Astrocyte (in vitro differentiated cells and primary cell): ENCODE measurements at places on chromosomes 16 and 17.

GRCh38 chr17:10792151-10792550 is 11.7 kb downstream of the TMEM238L start:
- DNase-seq, result no peak
- H3K36me3 ChIP-seq, result no peaks in the 10 kb centered on the region
- H3K4me1 ChIP-seq, result no peaks in the 10 kb centered on the region
- no peak overlapping the region for H3K27ac ChIP-seq
- H3K27me3 ChIP-seq, result no peaks in the 10 kb centered on the region

GRCh38 chr16:5504064-5504781 is 406.6 kb upstream of the EEF2KMT start:
- no peaks in the 10 kb centered on the region for H3K4me1 ChIP-seq
- H3K4me3 ChIP-seq, result no peak overlapping the region
- no peak overlapping the region for H3K27ac ChIP-seq
- no peaks in the 10 kb centered on the region for H3K27me3 ChIP-seq

DNA sequence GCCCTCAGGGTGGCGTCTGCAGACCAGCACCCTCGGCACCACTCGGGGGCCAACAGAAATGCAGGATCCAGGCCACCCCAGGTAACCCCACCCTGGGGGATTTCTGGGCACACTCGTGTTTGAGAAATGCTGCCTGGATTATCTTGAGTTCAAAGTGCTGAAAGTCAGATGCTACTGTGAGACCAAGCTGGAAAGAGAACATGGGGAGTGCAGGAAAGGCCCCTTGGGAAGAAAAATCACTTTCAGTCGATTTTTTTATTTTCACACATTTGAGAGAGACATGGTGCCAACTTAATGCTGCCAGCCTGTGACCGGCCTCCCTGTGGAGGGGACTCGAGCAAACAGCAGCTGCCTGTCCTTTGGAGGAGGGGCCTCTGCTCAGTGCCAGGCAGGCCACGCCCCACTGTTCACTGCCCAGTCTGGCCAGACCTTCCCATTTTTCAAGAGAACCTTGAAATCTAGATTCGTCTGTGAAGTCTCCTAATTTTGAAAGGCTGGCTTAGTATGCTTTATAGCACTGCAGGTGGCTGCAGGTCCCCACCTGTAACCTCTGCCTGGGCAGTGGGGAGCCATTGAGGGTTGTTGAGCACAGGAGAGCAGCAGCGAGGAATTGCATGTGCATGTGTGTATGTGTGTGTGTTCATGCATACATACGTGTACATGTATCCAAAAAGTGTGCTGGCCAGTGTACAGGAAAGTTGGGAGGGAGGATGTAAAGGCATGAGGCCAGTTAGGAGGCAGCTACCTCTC is 70.7 kb upstream of the PLCG2 start:
- H3K27ac ChIP-seq, result no peak overlapping the region
- peaks cover 35% of the 10 kb centered on the region for H3K4me1 ChIP-seq
- no peak for DNase-seq
- no peaks in the 10 kb centered on the region for H3K36me3 ChIP-seq

DNA sequence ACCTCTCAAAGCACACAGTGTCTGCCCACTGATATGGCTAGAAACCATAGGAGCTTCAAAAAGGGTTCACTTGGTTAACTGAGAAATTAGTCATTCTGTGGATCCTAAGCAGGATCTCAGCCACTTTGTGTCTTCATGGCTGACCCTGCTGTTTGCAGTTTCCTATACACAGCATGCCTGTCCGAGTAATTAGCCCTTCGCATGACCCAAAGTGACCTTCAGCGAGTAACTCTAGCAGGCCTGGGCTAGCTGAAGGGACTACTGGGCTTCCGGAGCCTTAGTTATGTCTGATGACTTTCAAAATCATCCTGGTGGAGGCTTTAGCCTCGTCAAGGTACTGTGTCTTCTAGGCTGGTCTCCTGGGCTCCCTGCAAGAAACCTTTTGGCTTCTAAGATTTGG is 28.9 kb upstream of the FBXW10B start:
- DNase-seq, result no peak
- H3K27me3 ChIP-seq, result no peaks in the 10 kb centered on the region
- H3K36me3 ChIP-seq, result no peaks in the 10 kb centered on the region

DNA sequence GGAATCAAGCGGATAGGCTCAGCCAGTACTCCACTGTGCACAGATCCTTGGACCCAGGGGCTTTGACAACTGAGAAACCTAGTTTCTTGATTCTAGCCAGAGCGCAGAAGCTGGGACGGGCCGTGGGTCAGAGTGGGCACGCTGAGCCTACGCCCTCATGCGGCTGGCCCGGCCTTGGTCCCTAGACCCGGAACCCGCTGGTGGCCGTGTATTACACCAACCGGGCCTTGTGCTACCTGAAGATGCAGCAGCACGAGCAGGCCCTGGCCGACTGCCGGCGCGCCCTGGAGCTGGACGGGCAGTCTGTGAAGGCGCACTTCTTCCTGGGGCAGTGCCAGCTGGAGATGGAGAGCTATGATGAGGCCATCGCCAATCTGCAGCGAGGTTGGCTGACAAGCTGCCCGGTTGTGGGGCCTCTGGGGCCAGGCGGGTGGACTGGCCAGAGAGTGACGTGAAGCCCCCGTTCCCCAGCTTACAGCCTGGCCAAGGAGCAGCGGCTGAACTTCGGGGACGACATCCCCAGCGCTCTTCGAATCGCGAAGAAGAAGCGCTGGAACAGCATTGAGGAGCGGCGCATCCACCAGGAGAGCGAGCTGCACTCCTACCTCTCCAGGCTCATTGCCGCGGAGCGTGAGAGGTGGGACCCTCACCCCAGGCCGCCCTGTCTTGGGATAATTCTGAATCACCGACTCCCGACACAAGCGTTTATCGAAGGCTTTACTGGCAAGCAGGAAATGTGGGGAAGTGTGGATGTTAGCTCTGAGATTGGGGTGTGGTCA is 946 bp downstream of the STUB1 start:
- H3K27me3 ChIP-seq, result no peaks in the 10 kb centered on the region
- peak overlapping the region; percentile 78 for H3K4me3 ChIP-seq
- H3K36me3 ChIP-seq, result peaks cover 3% of the 10 kb centered on the region

DNA sequence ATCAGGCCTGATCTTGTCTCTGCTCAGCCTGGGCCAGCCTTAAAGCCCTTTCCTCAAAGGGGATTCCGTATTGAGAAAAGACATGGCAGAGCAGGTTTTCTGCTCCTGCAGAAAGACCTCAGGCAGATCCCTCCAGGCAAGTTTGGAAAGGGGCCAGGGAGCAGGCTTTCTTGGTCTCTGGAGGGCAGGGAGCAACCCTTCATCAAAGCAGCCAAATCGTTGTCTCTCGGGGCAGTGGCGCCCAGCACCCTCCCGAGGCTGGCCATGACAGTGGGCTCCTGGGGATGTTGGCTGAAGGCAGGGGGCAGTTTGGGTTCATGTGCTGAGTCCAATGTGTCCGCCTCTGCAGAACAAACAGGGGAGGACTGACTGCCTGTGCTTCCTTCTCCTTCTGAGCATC is 168.4 kb upstream of the WSCD1 start:
- H3K27me3 ChIP-seq, result no peaks in the 10 kb centered on the region
- no peak for DNase-seq
- no peaks in the 10 kb centered on the region for H3K4me1 ChIP-seq

- H3K4me3 ChIP-seq, result peak overlapping the region; percentile 48
- no peaks in the 10 kb centered on the region for H3K27me3 ChIP-seq
- H3K4me1 ChIP-seq, result peaks cover 47% of the 10 kb centered on the region
- DNase-seq, result peak; percentile 80
- peak overlapping the region; percentile 14 for H3K27ac ChIP-seq
- H3K36me3 ChIP-seq, result no peaks in the 10 kb centered on the region
Observed at GRCh38 chr16:89917773-89918452, 749 bp upstream of the MC1R start.

- H3K36me3 ChIP-seq, result peaks cover 32% of the 10 kb centered on the region
- DNase-seq, result no peak
- H3K27me3 ChIP-seq, result no peaks in the 10 kb centered on the region
- no peak overlapping the region for H3K4me3 ChIP-seq
Observed at GRCh38 chr16:87834005-87834667, 35.2 kb downstream of the SLC7A5 start.

DNA sequence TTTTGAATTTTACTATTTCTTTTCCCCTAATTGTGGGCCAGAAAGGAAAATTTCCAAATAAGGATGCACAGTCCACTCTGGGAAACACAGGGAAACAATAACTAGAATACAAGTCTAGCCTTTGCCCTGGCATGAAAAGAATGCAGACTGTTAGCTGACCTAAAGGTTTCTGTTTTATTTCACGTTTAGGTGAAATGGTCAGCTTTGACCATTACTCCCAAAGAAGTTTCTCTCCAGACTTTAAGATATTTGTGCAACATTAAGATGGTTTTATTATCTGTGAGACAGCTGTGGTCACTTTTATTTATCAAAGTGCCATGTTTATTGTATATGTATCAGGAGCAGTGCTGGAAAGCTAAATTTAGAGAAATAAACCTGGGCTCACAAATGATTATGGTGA is 163.9 kb downstream of the SPECC1 start:
- H3K27ac ChIP-seq, result peak overlapping the region; percentile 5
- H3K27me3 ChIP-seq, result no peaks in the 10 kb centered on the region
- H3K36me3 ChIP-seq, result no peaks in the 10 kb centered on the region
- no peak overlapping the region for H3K4me3 ChIP-seq
- peaks cover 34% of the 10 kb centered on the region for H3K4me1 ChIP-seq

GRCh38 chr16:23712976-23713375 is at the start of gene ERN2:
Gene ERN2 (minus strand): TSS chr16:23713222. CDS start chr16:23713187, 35 bp downstream.
- no peaks in the 10 kb centered on the region for H3K36me3 ChIP-seq
- DNase-seq, result no peak
- H3K4me3 ChIP-seq, result no peak within 1 kb of the TSS
- H3K27ac ChIP-seq, result no peak within 1 kb of the TSS

DNA sequence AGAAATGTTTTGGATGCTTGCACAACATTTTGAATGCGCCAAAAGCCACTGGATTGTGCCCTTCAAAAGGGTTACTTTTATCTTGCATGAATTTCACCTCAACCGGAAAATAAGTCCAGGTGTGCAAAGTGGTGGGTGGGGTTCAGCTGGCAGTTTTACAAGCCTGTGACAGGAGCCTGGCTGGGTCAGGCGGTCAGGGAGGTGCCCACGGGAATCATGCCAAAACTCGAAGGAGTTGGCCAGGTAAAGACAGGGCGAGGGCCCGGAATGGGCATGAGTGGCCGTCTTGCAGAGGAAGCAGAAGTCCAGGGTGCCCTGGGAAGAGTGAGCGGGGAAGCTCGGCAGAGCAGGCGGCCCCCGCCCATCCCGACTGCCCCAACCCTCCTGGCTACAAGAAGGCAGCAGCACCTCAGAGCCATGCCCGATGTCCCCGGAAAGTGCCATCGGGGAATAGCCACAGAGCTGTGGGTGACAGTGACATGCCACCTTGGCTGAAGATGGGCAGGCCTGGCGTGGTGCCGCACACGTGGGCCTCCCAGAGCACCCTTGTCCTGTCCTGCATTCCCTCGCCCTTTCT is 19.1 kb upstream of the CACNG1 start:
- no peak for DNase-seq
- no peak overlapping the region for H3K27ac ChIP-seq

GRCh38 chr17:2789700-2790099 is 6.5 kb upstream of the RAP1GAP2 start:
- no peak for DNase-seq
- peaks cover 5% of the 10 kb centered on the region for H3K27me3 ChIP-seq
- no peak overlapping the region for H3K4me3 ChIP-seq
- H3K36me3 ChIP-seq, result no peaks in the 10 kb centered on the region
- H3K27ac ChIP-seq, result no peak overlapping the region

- H3K4me1 ChIP-seq, result peaks cover 6% of the 10 kb centered on the region
- no peak overlapping the region for H3K4me3 ChIP-seq
- H3K27me3 ChIP-seq, result no peaks in the 10 kb centered on the region
- peak overlapping the region; percentile 18 for H3K27ac ChIP-seq
- DNase-seq, result peak; percentile 41
Observed at GRCh38 chr17:32936894-32937500, 9.0 kb downstream of the TMEM98 start.

DNA sequence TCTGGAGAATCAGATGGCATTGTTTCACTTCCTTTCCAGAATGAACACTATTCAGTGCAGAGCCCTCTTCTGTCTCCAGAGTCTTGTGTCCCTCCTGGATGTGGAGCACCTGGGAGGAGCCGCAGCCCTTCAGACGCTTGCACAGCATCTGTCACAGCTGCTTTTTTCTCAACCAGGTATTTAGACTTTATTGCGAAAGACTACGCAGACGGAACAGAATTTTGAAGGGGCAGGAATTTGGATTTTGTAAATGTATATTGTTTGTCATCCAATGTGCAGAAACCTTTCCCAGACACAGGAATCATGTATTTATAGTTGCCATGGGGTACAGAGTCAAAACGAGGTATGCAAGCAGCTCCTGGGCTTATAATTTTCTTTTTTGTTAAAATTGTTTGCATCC is 20.4 kb downstream of the HEATR3 start:
- no peak overlapping the region for H3K4me3 ChIP-seq
- no peak overlapping the region for H3K27ac ChIP-seq
- DNase-seq, result no peak
- H3K27me3 ChIP-seq, result no peaks in the 10 kb centered on the region
- H3K36me3 ChIP-seq, result peaks cover 28% of the 10 kb centered on the region

GRCh38 chr17:45672301-45672700 is 111.8 kb upstream of the CRHR1 start:
- H3K27ac ChIP-seq, result no peak overlapping the region
- H3K27me3 ChIP-seq, result peaks cover 8% of the 10 kb centered on the region
- H3K36me3 ChIP-seq, result no peaks in the 10 kb centered on the region
- no peak overlapping the region for H3K4me3 ChIP-seq
- DNase-seq, result no peak
